ENCODE measurements at places on chromosomes 3 and 15.

GRCh38 chr3:67431887-67432286 is 222.5 kb downstream of the SUCLG2 start:
- DNase-seq: no peak

- peak; percentile 49 for DNase-seq
Observed at GRCh38 chr3:194640829-194641228, 7.6 kb upstream of the TMEM44 start.

GRCh38 chr15:40469776-40470390 is 901 bp upstream of the CHST14 start:
- no peak for DNase-seq

- DNase-seq: no peak
Observed at GRCh38 chr15:75725719-75726607, 13.3 kb upstream of the CSPG4 start.

DNA sequence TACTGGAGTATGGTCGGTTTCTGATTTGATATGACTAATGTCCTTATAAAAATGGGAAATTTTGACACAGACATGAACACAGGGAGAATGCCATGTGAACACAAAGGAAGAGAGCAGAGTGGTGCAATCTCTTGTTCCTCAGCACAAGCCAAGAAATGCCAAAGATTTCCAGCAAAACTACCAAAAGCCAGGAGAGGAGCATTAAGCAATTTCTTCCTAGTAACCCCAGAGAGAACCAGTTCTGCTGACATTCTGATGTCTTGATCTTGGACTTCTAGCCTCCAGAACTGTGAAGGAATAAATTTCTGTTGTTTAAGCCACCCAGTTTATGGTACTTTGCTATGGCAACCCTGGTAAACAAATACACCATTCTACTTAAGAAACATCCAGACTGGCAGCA is 227.8 kb upstream of the MRPL3 start:
- no peak for DNase-seq

- DNase-seq: no peak
Observed at GRCh38 chr3:181791056-181791955, 79.6 kb downstream of the SOX2 start.

- no peak for DNase-seq
Observed at GRCh38 chr3:30641416-30642251, 35.2 kb downstream of the TGFBR2 start.

DNA sequence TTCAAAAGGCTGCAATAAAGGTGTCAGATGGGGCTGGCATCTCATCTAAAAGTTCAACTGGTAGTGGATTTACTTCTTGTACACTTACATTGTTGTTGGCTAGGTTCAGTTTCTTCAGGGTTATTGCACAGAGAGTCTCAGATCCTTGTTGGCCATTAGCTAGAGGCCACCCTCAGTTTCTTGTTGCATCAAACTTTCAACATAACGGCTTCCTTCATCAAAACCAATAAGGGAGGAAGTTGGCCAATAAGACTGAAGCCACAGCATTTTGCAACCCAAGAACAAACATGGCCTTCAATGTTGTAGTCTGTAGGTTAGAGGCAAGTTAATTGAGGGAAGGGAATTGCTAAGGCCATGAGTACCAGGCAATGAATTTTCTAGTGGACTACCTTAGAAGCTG is 218.0 kb downstream of the ZBBX start:
- DNase-seq: no peak

GRCh38 chr3:45124956-45125355 is 21.2 kb downstream of the CDCP1 start:
- DNase-seq: no peak

DNA sequence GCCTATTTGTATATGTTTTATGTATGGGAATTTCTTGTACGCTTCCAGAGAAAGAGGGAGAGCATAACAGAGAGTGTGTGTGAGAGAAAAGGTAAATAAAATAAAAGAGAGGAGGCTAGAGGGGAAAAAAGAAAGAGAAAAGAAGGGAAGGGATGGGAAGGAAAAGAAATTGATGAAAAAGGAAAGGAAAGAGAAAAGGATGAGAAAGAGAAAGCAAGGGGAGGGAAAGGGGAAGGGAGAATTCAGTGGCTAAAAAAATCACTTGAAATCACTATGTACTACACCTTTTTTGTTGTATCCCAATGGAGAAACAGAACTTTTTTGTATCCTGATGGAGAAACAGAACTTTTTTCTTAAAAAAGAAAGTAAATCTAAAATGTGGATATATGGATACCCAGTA is 165.5 kb upstream of the MBNL1 start:
- DNase-seq: no peak

DNA sequence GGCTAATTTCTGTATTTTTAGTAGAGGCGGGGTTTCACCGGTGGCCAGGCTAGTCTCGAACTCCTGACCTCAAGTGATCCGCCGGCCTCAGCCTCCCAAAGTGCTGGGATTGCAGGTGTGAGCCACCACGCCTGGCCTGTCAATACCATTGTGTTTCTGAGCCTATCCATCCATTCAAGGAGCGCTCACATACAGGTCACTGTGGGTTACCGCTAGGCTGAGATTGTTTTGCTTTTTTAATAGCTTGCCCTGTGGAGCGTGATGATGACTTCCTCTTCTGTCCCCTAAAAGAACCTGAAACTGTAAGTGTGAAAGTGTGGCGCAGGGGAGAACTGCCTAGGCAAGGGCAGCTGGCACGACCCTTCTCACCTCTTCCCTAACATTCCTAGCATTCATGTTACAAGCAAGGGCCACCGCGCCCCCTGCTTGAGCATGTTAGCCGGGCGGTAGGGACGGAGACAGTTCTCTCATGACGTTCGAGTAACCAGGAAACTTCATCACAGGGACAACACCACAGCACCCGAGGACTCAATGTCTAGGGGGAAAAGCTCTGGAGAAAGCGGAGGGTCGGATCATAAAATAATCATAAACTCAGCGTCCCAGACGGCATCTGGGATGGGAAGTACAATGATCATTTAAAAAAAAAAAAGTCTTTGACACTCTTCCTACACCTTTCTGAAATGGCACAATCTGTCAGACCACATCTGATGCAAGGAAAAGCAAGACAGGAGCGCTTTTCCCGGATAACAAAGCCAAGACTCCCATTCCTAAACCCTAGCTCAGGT is 790 bp downstream of the LAMP3 start:
- DNase-seq: peak; percentile 6

DNA sequence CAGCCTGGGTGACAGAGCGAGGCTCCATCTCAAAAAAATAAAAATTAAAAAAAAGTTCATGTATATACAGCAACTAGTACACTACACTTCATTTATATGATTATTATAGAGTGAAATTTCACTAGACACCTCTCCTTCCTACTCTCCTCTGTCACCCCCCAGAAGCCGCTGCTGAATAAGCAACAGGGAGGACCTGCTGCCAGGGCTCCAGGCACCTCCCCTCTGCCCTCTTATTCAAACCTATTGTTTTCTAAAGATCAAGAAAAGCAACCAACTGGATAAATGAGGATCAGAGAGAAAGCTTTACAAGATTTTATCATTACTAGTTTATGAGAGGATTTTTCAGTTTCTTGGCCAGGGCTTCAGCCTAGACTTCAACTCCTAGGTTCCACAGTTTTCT is 71.5 kb downstream of the DHX30 start:
- no peak for DNase-seq

DNA sequence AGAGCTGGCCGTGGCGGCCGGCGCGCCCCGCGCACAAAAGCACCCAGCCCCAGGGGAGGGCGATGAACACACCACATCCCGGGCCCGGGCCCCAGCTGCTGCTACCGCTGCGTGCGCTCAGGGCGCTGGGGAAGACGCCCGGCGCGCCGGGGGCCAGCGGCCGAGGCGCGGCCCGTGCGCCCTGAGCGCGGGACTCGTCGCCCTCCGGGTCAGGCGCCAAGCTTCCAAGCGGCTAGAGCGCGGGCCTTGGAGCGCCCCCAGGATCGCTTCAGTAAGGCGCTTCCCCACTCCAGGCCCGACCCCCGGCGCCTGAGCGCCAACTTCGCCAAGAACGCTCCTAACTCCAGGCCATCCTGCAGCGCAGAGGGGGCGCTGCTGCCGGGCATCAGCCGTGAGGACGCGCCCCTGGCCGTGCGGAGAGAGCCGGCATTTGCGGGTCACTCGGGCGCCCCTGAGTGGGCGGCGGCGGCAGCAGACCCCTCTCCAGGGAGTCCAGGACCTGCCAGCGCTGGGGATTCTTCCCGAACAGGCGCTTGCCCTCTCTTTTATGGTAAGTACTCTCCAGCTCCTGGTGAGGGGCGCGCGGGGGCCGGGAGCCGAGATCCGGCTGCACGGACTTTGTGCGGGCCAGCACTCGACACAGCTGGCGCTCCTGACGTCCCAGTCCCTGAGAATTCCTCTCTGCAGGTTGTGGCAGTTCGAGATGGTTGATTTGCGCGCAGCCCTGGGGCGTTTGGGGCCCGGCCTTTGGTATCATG is 475 bp downstream of the SPSB4 start:
- DNase-seq: no peak

GRCh38 chr15:71094137-71094536 is 21.1 kb upstream of the THSD4 start:
- DNase-seq: no peak

- no peak for DNase-seq
Observed at GRCh38 chr3:62109534-62109933, 263.8 kb downstream of the FEZF2 start.

GRCh38 chr15:100902436-100903167 is 16.6 kb upstream of the LRRK1 start:
- DNase-seq: no peak

DNA sequence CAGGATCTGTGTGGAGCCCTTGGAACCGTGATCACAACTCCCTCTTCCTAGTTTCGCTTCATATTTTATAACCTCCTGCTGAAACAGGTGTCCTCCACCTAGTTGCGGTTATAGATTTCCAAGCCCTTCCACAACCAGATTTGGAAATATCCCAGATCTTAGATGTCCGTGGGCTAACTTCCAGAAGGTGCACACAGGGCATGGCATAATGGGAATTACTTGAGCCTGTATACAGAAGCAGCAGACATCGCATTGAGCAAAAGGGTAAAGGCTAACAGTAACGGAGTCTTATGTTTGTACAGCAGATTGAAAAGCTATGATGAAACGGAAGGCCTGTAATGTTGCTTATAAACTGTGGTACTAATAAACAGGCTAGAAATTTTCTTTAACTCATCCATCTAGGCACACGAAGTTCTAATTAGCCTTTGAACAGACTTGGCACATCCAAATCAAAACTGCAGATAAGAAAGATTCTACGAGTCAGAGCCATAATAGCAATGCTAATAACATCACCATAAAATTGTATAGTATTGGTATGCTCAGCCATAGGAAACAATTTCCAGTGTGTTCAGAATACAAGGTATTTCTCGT is 1.2 kb upstream of the USF3 start:
- DNase-seq: no peak

DNA sequence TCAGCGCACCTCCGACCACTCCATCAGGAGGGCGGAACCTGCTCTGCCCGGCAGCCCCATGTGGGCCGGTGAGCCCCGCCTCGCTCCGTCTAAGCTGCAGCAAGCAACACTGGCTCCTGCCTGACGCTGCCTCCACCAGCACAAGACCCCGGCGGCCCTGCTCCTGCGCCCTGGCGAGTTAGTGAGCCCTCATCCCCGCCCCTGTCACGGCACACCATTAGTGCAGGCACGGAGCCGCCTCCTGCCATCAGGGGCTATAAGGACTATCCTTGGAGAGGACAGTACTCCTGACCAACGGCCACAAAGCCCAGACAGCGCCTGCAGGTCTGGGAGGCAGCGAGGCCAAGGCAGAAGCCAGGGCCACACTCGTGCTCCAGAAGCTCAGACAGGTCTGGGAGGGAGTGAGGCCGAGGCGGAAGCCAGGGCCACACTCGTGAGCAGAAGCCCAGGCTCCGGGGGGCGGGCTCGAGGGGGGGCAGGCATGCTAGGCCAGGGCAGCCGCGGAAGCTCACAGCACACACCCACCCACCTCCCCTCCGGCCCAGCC is 39.4 kb downstream of the TNK2 start:
- no peak for DNase-seq

DNA sequence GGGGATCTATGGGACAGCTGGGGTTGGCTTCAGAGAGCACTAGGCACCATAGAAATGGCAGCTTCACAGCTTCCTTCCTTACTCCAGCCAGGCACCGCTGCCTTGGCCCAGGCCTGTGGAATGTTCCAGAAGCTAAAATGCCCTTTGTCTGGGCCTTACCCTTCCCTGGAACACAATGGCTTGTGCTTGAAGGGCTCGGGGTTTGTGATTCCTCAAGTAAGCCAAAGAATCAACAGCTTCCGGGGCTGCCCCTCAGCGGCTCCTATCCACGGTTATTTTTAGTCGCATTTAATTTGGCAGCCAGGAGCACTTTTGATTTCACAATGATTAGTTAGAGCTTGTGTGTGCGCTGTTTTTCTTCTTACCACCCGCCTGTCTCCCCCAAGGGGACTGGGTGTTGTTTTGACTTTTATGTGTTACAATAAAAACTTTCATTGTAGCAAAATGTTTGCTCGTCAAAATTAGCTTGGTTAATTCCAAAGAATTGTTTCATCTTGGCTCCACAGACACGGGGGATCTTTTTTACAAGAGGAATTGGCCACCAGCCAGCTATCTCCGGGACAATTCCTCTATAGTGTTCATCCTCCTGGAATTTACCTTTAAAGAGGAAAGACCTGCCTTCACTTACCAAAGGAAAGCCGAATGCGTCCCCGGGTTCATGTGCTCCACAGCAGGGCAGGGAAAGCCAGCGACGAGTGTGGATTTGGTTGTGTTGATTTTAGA is 73.8 kb downstream of the TLE3 start:
- no peak for DNase-seq

- no peak for DNase-seq
Observed at GRCh38 chr3:17938313-17938712, 195.9 kb upstream of the TBC1D5 start.

DNA sequence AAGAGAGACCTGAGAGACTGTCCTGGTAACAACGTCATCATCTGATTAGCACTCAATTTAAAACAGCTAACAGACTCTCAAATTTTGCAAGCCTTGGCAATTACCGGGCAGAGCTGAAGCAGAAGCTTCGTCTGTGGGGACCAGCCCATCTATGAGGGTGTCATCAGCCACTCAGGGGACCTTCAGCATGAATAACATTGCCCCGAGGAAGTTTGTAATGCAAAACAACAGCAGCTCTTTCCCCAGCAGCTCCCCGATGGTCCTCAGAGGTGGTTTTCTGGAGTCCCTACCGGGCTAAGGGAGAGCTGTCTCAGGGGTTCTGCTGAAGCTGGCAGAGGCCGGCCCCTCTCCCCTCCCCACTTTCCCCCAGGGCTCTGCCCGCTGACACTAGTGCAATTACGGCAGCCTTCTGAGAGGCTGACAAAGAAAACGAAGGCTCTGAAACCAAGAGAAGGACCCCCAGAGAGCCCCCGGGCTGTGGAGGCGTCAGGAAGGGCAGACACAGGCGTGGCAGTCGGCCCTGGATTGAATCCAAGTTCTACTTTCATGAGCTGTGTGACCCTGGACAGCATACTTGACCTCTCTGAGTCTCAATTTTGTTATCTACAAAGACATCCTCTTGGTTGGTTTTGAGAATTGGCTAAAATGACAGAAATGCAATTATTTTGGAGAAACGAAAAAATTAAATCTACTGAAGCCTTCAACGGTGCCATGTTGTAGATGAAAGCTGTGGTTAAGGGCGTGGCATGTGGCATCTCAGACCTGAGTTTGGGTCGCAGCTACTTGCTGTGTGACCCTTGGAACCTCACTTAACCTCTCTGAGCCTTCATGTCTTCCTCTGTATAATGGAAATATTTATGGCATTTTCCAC is 102.1 kb upstream of the TLE3 start:
- no peak for DNase-seq

GRCh38 chr3:134772591-134772990 is 22.5 kb upstream of the EPHB1 start:
- no peak for DNase-seq

- no peak for DNase-seq
Observed at GRCh38 chr3:98058244-98058960, 23.3 kb upstream of the GABRR3 start.

All from activated CD4-positive, alpha-beta T cell treated with anti-CD3 and anti-CD28 coated beads, Interleukin-2, amount 50 U/mL, for 1 hour (primary cell).